ENCODE measurements at places on chromosomes 13 and 19.
A peak's percentile ranks its signal among the peaks of the same experiment; 100 is the strongest.

GRCh38 chr13:71685072-71685471, 181.9 kb downstream of the DACH1 start:
- DNase-seq, result no peak

- DNase-seq, result no peak
Measured at GRCh38 chr13:99932912-99933311, 38.7 kb downstream of the ZIC5 start.

DNA sequence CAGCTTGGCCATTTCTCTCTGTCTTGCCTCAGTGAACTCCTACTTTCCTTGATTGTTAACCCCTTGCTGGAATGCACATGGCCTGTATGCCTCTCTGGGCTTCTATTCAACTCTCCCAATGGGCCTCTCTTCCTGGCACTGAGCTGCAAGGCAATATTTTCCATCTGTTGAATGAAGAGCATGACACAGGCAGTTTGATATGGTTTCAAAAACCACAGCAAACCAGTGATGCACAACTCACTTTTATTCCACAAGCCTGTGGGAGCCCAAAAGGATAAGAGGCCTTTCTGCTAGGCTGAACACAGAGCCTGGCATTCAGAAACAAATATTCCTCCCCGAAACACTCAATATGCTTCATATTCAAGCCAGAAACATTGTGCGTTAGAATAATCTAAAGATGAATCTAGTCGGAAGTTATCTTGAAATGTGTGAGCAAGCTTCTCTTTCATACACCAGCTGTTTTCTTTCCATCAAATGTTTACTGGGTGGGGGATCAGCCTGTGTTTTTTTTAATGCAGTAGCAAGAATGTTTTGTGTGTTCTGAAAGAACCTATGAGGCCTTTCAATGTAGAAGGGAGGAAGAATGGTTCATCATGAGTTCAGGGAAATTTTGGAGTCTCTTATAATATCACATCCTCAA, 443.1 kb upstream of the SPRY2 start:
- DNase-seq, result no peak

- DNase-seq, result peak; percentile 58
Measured at GRCh38 chr13:81929988-81930387, 1589.1 kb upstream of the SPRY2 start.

- no peak for DNase-seq
Measured at GRCh38 chr19:33194886-33195644, 935 bp downstream of the LRP3 start.

DNA sequence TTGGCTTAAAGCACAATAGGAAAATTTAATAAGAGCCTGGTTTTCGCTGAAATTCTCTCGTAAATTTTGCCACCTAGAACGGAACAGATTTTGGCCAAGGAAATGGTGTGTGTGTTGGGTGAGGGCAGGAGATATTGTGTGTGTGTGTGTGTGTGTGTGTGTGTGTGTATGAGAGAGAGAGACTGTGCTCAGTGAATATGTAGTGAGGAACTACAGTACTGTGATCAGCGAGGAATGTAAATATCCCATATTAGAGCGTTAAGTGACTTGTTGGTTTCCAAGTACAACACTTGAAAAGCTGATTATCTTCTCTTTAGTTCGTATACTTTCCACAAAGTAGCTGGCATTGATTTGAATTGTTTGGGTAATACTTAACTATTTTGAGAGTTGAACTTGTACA, 738.9 kb downstream of the PCDH9 start:
- DNase-seq, result no peak

DNA sequence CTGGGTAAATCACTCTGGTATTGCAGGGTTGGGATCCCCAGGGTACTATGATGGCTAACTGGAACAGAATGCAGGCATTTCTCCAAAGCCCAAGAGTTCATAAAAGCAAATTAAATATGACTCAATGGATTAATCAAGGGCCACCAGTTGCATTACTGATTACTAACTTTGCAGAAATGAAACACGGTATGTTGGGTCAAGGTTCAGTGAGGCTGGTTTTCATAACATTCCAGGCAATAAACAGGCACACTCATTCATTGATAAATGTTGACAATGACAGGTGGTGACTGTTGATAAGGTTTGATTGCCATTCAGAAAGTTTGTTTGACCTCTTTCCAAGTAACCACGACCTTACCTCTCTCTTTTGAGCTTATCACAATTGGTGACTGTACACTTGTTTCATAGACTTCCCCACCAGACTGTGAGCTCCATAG, 506 bp upstream of the AP1M1 start:
- no peak for DNase-seq

DNA sequence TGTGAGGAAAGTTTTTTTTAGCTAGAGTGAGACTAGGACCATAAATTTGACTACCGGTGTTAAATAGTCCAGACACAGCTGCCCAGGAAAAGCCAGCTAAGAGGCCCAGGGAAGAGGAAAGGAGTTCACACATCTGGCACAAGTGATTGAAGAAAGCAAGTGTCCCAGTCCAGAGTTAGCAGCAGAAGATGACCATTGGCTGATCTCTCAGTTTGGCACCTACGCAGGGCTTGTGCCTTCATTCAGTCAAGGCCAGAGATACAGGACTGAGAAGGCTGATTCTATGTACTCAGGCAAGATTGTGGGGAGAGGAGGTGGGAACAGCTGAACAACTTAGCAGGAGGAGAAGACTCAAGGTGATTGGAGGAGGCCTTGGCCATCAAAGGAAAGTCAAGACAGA, 575.0 kb upstream of the KLF12 start:
- no peak for DNase-seq

DNA sequence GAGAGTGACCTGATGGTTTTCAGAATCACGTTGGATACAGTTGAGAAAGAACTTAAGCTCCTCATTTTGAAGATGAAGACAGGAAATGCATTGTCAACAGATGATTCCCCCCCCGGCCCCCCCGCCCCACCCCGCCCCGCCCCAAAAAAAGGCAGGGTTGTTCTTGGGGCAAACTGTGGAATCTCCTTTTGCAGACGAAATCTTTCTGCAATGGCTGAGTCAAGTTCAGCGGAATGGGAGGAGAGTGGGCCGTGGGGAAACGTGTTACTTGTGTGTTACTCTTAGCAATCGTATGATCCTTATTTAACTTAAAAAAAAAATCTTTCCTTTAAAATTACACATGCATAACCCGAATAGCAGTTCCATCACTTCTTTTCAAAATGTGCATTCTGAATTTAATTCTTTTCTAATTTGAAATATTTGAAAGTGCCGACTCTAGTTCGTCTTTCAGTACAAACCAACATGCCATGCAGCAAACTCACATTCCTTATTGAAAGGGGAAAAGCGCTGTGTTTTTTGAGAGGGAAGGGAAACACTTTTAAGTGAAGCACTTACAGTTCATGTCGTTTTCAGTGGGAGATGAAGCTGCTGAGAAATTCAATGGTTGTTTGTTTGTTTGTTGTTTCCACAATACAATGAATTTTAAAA, 348.5 kb upstream of the ARGLU1 start:
- no peak for DNase-seq

- DNase-seq, result peak; percentile 61
Measured at GRCh38 chr13:106533943-106534638, 1.4 kb downstream of the EFNB2 start.

- DNase-seq, result no peak
Measured at GRCh38 chr13:30711375-30711774, 24.0 kb upstream of the ALOX5AP start.

- DNase-seq, result no peak
Measured at GRCh38 chr19:6577476-6578125, 13.3 kb downstream of the CD70 start.

DNA sequence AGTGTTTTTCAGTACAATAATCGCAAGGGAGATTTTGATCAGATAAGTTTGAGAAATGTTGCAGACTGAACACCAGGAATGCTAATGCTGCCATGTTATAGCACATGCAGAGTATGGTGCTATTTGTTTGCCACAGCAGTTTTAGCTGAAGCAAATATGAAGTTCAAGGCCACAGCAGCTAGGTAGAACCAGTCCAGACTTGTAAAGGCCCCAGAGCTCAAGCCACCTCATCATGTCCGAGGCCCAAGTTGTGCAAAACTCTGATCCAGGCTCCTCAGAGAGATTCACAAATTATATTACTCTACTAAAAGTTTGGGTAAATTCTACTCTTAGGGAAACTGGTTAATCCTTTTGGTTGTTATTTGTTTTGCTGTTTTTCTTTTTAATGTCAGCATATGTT, 2702.6 kb downstream of the PCDH9 start:
- DNase-seq, result no peak

- no peak for DNase-seq
Measured at GRCh38 chr19:7888145-7888825, at the start of gene LRRC8E. Gene LRRC8E, plus strand, starts transcription at chr19:7888510. Its CDS starts 7,094 bp downstream, at chr19:7895604.

- no peak for DNase-seq
Measured at GRCh38 chr13:73464758-73465616, 406.2 kb downstream of the KLF5 start.

- no peak for DNase-seq
Measured at GRCh38 chr19:1373534-1374249, 10.0 kb upstream of the NDUFS7 start.

- no peak for DNase-seq
Measured at GRCh38 chr13:98975822-98976261, 2.0 kb downstream of the DOCK9 start.

- no peak for DNase-seq
Measured at GRCh38 chr19:5880604-5881078, 10.3 kb upstream of the FUT5 start.

DNA sequence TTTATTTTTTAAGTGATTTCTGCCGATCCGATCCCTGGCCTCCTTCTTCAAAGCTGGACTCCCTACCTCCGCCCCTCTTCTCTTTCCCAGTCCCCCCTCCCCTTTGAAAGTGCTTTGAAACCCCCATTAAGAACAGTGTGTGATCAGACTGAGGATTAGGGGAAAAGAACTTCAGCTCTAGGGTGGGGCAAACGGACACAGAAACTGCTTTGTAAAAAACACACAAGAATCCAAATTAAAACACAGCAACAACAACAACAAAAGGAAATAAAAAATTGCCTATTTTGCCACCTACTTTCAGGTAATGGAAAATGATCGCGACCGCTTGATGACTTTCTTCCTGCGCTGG, 1.4 kb downstream of the SPRY2 start:
- no peak for DNase-seq

DNA sequence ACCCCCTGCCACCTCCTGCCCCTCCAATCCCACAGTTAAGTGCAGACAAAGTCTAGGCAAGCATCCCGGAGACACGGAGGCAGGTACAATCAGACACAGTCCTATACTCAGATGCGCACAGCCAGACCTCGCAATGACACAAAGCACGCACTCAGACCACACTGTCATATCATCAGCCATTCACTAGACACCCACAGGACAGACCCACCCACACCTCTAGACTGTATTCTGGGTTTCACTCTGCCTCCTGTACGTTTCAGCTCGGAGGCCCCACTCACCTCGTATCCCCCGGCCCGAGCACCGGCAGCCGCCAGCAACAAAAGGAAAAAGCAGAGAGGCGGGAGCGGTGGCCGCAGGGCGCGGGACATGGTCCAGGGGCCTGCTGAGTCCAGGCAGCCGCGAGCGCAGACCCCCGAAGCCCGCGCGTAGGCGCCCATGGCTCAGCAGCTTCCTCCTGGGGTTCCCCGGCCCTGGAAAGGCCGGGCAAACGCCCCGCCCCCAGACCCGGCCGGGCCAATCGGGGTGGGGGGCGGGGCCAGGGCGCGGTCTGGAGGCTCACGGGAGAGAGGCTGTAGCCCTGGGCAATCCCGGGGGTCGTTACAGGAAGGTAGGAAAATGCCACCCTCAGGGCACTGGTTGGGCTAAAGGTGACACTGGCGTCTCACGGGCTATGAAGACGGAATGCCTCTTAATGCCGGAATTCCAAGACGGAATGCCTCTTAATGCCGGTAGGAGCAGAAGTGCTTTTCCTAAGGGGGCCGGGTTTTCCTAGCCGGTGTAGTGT, at the start of the genes MAN2B1 and WDR83:
MAN2B1 (minus strand) TSS at position 478 of the 784 bp plus-strand sequence; CDS start at position 437, 41 bp downstream.
WDR83 (plus strand) TSS at position 543 of the 784 bp plus-strand sequence. CDS start 2,984 bp downstream, outside the sequence.
- peak; percentile 71 for DNase-seq

- DNase-seq, result no peak
Measured at GRCh38 chr13:98778749-98779148, 26.3 kb upstream of the SLC15A1 start.

DNA sequence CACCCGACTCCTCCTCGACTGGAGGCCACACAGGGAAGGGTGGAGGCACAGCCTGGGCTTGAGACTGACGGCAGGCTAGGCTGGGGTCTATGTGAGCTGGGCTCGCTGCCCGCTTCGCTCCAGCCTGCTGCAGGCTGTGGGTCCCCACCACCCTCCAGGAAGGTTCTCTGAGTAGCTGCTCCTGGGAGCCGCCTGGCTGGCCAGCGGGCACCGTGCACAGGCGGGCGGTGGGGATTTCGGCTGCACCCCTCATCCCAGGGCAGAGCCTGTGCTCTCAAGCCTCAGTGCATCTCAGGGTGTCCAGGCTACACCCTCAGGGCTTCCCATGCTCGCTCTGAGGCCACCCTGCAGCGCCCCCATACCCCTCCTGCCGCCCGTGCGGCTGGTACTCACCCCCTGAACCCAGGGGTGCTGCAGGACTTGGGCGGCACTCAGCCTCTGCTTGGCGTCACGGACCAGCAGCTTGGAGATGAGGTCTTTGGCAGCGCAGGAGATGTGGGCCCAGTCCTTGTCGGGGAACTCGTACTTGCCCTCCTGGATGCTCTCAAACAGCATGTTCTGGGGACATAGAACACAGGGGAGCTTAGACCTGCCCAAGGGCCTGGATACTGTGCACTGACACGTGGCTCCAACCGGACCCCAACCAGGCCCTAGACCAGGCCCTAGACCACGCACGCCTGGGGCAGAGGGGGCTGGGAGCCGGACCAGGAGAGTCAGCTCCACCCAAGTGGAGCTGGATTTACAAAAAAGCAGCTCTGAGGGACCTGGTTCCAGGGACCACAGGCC, 10.2 kb downstream of the MKNK2 start:
- no peak for DNase-seq

DNA sequence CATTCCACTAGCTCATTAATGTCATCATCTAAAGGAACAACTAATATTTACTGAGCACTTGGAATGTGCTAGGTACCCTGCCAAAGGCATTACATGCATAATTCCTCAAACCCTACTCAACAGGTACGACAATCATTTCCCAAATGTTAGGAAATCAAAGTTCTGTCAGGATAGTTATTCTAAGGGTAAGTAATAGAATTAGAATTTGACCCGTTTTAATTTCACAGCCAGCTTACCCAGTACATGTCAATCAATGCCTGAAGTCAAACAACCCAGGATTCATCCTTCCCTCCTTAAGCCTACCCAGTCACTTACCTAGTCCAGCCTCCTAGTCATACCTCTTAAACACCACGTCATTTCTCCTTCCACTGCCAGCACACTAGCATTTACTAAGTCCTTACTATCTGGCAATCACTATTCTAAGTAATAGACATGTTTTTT, 2.4 kb downstream of the LNX2 start:
- DNase-seq, result no peak

DNA sequence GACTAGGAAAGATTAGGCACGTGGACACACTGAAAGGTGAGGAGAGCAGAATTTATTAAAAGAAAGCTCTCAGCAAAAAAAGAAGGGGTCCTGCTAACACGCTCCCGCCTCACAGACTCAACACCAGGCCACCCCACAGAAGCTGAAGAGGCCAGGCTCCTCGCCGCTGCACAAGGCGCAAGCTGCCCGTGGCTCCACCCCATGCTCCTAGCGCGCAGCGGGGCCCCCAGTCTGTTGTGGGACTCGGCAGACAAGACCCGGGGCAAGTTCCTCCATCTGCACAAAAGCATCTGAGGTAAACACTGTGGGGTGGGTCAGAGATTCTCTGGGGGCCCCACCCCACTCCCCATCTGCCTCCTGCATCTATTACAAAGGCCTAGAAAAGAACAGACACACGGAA, 1462.4 kb downstream of the EFNB2 start:
- peak; percentile 30 for DNase-seq

- DNase-seq, result no peak
Measured at GRCh38 chr19:53091413-53092254, 11.6 kb downstream of the ZNF160 start.

GRCh38 chr19:2554856-2555255, 78.9 kb downstream of the GADD45B start:
- no peak for DNase-seq

Measured in NCI-H2171 treated with DMSO at 0.1 percent for 48 hours (cell line).